ENCODE measurements at places on chromosomes 7 and 10.

DNA sequence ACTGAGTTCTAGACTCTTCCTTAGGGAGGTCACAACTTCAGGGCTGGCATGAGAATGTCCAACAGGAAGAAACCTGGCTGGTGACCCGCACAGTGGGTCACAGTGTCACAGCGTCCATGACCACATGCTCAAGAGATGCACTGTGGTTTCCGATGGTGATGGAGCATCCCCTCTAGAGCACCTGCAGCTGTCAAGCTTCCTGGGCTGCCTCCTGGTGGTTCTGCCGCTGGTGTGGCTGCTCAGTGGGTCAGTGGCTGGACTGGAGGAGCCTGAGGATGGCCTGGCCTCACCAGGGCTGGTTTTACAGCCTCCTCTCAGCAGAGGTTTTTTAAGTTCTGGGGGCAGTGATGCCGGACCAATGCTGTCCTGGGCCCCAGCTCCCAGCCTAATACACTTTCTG is 149.3 kb downstream of the SH3PXD2A start:
- no peak for DNase-seq

DNA sequence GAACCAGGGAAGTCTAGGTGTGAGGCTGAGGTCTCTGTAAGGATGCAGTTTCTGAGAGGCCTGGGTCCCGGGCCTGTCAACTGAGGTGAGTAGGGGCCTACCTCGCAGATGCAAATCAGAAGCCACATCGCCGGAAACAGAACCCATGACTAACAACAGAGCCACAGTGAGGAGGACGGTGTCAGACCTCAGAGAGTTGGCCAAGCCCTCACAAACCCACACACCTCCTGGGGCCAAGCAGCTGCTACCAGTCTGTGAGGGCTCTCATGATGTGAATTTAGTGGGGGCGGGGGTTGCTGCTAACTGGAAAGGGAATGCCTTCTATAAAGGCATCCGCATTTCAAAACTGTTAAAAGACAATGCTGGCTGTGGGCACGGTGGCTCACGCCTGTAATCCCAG is 103.0 kb downstream of the COBL start:
- no peak for DNase-seq

- no peak for DNase-seq
Observed at GRCh38 chr7:21408481-21408820, 19.4 kb upstream of the SP4 start.

GRCh38 chr7:28165961-28166955 is 14.3 kb downstream of the JAZF1 start:
- DNase-seq, result peak; percentile 87

GRCh38 chr10:15112657-15113056 is 15.5 kb downstream of the RPP38 start:
- no peak for DNase-seq

DNA sequence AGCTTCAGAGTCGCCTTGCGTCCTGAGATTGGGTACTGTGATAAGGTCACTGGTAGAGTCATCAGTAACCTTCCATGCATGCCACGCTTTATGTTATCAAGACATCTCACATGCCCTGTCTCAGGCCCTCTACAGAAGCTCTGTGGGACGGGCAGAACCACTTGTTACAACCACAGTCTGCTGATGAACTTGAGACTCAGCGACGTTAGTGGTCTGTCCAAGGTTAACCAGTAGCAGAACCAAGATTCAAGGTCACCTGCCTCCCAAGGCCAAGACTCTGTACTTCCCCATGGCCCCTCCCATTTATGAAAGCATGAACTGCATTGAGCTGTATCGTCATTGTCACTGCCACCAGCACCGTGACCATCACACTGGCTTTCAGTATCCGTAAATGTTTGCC is 15.0 kb downstream of the IQCE start:
- DNase-seq, result no peak

- DNase-seq, result no peak
Observed at GRCh38 chr10:5396556-5397300, 7.9 kb downstream of the TUBAL3 start.

DNA sequence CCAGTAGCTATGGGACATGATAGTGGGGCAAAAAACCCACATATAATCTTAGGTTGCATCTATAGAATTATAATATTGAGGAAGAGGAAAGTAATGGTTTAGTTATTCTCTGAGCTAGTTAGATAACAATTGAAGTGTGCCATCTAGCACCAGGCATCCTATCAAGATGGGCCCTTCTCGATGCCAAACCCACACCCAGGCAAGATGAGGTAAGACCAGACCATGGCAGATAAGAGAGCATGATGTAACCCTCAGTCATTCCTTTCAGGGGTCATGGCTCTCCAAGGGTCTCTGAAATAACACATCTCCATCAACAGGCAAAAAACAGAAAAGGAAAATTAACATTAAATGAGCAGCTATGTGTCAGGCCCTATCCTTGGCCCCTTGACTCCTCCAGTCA is 128.7 kb downstream of the SH3PXD2A start:
- no peak for DNase-seq

- no peak for DNase-seq
Observed at GRCh38 chr7:7536396-7537019, 835 bp upstream of the COL28A1 start.

DNA sequence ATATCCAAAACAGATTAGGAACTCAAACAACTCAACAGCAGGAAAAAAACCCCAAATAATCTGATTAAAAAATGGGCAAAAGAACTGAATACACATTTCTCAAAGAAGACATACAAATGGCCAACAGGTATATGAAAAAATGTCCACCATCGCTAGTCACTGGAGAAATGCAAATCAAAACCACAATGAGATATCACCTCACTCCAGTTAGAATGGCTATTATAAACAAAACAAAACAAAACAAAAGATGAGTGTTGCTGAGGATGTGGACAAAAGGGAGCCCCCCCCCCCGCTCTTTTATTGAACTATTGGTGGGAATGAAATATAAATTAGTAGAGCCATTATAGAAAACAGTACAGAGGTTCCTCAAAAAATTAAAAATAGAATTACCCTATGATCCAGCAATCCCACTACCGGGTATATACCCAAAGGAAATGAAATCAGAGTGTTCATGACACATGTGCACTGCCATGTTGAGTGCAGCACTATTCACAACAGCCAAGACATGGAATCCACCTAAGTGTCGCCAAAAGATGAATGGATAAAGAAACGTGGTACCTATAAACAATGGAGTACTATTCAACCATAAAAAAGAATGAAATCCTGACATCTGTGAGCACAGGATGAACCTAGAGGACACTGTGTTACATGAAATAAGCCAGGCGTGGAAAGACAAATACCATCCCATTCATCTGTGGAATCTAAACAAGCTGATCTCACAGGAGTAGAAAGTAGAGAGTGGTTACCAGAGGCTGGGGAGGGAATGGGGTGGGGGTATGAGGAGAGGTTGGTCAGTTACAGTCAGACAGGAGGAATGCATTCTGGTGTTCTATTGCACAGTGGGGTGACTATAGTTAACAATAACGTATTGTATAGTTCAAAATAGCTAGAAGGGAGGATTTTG is 78.1 kb upstream of the RHEB start:
- peak; percentile 89 for DNase-seq

DNA sequence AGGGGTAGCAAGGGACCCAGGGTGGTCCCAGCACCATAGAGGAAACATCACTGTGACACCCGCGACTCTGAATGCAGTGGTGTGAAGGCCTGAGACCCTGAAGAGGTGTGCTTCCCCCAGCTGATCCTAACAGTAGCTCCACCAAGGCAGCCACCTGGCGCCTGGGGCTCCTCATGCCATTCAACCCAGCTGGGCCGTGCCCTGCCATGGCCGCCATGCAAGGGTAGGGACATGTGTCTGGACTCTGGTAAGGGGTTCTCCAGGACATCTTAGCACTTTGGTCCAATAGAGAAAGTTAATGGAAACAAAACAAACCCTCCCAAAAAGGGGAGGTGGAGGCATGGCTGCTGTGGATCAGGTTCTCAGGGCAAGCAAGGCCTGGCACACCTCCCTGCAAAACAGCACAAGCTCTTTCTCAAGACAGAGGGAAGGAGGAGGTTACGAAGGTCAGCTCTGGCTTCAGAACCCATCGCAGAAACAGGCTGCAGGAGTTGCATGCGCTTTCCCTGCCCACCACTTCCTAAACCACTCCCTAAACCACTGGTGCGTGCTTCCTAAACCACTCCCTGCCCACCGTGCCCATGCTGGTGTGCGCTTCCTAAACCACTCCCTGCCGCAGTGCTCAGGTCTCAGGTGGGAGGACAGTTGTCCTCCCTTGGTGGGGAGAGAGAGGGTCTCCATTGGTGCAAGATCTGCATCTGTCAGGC is 108.7 kb downstream of the LARP4B start:
- no peak for DNase-seq

DNA sequence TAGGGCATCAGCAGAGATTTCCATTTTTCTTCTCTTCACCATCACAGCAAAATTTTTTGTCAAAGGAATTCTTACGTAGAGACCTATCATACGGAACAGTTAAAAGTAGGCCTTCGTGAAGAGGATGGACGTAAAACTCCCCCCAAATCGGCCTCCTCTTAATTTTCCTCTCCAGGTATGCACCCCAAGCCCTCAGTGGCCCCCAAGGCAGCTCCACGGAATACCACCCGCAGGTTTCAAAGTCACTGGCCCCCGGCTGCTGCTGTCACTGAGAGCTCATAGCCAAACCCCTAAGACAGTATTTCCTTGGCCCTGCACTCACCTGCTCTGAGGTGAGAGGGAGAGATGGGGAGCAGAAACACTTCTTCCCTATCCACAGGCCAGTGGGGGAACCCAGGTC is 8.8 kb downstream of the PODXL start:
- DNase-seq, result no peak

GRCh38 chr10:112189465-112189864 is 5.9 kb upstream of the GPAM start:
- no peak for DNase-seq

- no peak for DNase-seq
Observed at GRCh38 chr10:88804083-88804812, 1.7 kb downstream of the LIPM start.

DNA sequence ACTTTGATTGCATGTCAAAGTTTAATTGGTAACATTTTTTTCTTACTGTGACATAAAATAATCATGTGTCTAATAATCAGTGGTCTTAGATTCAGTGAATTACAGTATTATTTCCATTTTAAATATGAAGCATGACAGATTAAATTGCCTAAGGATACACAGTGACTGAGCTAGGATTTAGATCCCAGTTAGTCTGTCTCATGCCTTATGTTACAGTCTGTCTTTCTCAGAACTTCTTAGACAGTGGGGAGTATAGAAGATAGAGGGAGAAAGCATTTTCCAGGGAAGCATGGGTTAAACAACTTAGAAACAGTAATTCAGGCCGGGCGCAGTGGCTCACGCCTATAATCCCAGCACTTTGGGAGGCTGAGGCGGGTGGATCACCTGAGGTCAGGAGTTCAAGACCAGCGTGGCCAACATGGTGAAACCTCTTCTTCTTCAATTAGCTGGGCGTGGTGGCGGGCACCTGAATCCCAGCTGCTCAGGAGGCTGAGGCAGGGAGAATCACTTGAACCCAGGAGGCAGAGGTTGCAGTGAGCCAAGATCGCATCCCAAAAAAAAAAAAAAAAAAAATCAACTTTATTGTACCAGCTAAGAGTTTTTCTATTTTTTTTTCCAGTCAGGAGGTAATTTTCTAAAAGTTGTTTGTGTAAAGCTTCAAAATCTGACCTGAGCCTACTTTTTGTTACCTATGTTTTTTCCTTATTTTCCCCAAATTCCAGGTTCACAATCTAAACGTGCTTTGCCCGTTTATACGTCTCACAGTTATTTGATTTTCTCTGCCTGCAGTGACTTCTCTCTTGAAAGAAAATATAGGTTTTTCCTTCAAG is 3.3 kb downstream of the CASD1 start:
- no peak for DNase-seq

DNA sequence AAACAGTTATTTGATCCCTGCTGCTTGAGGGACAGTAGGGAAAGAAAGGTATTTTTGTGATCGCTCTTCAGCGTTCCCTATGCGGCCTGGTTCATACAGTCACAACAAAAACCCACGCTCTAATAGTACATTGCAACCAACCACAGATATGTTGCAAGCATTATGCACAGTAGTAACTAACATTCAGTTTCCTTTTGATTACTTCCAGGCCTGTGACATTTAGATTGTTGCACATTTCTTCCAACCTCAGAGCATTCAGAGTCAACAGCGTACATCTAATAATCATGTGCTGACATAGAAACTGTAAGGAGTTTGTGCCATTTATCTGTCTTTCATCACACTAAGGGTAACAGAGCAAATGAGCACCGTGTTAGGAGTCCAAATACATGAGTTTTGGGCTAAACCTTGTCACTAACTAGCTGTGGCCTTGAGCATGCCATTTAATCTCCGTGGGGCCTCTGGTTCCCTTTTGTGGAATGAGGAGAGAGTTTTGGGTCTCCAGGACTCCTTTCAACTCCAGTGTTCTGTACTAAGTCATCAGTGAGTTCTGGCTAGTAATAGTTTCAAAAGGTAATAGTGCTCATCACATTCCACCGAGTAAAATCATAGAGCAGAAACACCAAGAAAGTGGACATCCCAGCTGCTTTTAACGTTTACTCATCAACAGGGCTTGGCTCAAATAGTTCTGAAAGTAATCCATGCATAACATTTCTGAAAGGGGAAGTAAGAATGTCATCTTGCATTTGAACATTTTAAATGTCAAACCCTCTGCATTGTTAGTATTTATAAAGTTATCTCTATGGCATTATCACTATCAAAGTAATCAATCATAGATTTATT is 99.0 kb upstream of the FZD1 start:
- DNase-seq, result peak; percentile 79

Data from mesenchymal stem cell (in vitro differentiated cells and primary cell).